ENCODE measurements at places on chromosomes 11 and 22.

DNA sequence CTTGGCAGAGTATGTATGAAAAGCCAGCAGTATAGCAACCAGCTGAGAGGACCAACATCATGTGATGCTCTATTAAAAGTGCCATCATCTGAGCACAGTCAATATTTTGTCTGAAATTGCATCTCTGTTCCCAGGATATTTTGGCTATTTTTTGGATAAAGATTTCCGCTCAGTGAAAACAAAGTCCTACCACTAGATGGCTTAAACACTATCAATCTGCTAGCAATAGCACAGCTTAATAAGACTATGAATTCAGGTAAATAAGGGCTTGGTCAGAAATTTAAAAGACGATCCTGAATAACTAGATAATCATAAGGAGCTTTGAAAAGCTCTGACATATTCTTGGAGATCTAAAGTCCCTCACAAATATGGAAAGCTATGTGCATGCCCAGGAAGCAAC is 74.4 kb downstream of the MS4A13 start:
- DNase-seq: no peak

DNA sequence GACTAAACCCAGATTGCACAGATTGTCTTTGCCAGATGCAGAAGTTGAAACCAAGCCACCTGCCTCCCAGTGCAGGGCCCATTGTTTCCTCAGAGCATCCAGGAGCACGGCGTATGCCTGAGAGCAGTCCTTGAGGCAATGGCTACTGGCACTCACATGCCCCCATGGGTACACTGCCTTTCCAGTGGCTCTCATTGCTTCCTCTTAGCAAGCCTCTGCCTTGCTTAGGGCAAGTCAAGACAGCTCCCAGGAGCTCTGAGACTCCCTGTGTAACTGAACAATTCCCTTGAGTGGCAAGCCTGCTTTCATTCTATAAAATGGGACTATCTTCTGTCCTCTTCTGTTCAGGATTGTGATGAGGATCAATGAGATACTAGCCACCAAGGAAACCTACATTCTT is 4.1 kb downstream of the SYTL2 start:
- DNase-seq: no peak

- DNase-seq: no peak
Observed at GRCh38 chr22:17107547-17107810, 13.7 kb downstream of the TMEM121B start.

DNA sequence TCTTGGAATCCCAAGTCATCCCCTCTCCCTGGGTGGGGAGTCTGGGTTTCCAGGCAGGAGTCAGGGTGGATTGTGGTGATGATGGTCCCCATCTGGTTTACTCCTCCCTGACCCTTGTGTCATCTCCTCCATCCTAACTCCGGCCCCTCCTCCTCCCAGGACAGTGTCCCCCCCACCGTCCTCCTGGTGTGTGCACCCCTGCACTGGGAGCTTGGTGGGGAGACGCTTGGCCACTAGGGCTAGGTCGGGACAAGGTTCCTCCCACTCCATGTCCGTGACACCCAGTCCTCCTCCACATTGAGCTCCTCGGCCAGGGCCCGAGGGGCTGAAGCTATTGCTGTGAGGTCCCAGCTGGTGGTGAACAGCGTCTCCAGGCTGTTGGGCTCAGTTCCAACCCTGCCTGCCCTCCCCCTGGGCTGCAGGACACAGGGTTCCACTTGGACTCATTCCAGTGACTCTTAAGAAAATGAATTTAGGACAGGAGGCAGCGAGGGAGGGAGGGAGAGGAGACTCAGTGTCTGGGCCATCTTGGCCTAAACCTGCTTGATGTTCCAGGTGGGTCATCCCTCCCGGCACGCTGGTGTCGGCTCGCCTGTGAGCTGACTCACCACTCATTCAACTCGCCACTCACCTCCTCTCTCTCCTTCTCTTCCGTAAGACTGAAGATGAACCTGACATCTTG is 433.2 kb downstream of the TBC1D22A start:
- DNase-seq: no peak

DNA sequence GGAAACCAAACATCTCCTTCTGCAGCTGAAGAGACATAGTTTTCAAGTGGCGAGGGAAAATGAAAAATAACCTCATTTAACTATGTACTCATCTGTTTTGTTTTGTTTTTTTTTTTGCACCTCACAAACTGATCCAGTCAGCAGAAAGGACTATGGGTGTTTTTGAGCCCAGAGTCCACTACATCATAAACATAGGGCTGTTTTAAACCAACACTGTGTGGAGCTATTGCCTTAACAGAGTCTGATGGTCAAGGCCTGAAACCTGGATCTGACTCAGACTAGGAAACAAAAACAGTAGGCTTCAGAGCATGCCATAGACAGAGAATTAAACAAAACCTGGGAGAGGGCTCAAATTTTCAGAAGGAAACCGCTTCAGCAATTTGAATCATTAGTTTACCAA is 99.3 kb upstream of the FSHB start:
- DNase-seq: peak; percentile 7

DNA sequence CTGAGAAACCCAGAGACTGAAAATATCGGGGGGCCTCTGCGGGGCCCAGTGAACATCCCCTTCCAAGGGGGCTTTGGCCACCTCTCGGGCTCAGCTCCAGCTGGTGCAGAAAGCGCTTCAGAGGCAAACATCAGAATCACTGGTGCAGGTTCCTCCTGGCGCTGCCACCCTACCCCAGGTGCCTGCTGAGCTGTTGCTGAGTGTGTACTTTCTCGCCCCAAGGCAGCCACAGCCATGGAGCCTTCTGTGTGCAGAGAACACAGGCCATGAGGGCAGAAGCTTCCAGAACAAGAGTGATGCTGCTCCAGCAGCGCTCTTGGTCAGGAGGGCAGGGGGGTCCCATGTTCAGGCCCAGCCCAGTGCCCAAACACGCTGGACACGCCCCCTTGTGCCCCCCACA is 6.3 kb downstream of the DRD4 start:
- no peak for DNase-seq

DNA sequence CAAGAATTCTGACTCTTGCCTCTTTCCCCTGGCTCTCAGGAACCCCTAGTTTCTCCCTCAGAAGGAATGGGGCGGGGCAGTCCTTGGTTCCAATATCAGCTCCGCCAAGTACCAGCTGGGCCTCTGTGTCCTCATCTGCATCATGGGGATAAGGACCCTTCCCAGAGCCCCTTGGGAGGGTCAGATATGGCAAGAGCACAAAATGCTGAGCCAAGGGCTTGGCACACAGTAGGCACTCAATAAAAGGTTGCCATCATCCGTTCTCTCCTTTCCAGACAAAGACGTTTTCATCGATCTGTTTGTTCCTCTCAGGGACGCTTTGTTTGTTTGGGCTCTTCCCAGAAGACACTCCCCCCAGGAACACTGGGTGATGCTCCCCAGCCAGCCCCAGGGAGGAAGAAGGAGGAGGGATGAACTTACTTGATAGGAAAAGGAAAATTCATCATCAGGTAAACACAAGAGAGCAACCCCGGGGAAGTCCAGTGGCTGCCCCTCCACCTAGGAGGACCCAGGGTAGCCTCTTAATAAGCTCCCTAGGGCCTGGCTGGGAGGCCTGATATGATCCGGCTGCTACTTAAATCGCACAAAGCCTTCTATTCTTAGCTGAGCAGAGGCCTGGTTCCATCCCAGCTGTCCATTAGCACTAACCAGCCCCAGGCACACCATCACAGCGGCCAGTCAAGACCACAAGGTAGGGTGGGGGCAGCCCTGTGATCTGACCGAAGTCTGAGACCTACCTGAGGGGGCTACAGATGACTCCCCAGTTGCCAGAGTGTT is 19.6 kb downstream of the GDPD5 start:
- DNase-seq: no peak

- DNase-seq: no peak
Observed at GRCh38 chr11:69240332-69241074, 53.5 kb upstream of the MYEOV start.

GRCh38 chr11:30914143-30914762 is 328.1 kb upstream of the MPPED2 start:
- peak; percentile 66 for DNase-seq

DNA sequence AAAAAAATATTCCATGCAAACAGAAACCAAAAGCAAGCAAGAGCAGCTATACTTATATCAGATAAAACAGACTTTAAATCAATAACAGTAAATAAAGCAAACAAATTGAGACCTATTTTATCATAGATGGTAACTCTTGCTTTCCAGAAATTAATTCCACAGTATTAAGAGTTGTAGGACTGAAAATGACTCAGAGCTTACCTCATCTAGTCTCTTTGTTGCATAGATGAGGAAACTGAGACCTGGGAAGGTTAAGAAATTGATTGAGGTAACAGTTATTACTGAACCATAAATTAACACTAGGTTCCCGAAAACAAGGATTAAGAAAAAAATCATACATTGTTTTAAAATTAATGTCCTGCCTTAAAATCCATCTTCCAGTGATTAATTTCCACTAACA is 123.8 kb downstream of the PLEKHA7 start:
- DNase-seq: no peak

GRCh38 chr11:69891421-69892236 is 72.4 kb upstream of the FGF3 start:
- no peak for DNase-seq

GRCh38 chr22:42959576-42960509 is 55.1 kb downstream of the PACSIN2 start:
- DNase-seq: peak; percentile 71

GRCh38 chr11:5092821-5093585 is 23.6 kb downstream of the OR52E1 start:
- no peak for DNase-seq

- peak; percentile 6 for DNase-seq
Observed at GRCh38 chr11:25163421-25163820, 666.6 kb downstream of the LUZP2 start.

GRCh38 chr11:56089697-56090096 is 3.4 kb upstream of the OR8I2 start:
- no peak for DNase-seq

GRCh38 chr22:16603448-16603768 is 10.8 kb upstream of the CCT8L2 start:
- DNase-seq: no peak

- DNase-seq: no peak
Observed at GRCh38 chr11:3158821-3159220, 6.3 kb downstream of the OSBPL5 start.

- DNase-seq: no peak
Observed at GRCh38 chr11:122336706-122337105, 220.7 kb upstream of the BLID start.

- DNase-seq: no peak
Observed at GRCh38 chr11:27363576-27364117, 632 bp upstream of the CCDC34 start.

DNA sequence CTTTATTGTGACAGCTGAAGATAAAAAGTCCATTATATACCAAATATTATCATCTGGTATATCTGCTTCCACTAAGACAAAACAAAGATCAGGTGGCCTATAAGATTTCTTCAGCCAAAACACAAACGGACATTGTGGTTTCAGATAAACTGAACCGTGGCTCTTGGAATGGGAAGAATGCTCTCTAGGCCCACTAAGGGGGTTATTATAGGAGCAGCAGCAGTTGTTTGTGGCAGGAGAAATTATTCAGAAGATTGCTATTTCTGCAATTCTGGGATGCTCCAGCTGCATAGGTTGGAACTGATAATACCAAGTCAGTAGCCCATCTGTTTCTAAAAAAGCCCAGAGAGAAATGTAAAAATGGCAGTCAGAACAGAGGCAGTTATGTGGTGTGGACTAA is 145.3 kb downstream of the NCAM1 start:
- DNase-seq: no peak

DNA sequence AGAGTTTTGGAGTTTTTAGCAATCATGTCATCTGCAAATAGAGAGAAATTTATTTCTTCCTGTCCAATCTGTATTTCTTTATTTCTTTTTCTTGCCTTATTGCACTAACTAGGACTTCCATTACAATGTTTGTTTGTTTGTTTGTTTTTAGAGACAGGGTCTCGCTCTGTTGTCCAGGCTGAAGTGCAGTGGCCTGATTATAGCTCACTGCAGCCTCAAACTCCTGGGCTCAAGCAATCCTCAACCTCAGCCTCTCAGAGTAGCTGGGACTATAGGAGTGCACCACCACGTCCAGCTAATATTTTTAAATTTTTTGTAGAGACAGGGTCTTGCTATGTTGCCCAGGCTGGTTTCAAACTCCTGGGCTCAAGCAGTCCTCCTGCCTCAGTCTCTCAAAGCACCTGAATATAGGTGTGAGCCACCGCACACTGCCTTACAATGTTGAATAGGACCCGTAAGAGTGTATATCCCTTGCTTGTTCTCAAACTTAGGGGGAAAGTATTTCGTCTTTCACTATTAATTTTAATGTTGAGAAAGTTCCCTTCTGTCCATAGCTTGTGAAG is 29.6 kb upstream of the MAPK1 start:
- DNase-seq: no peak

DNA sequence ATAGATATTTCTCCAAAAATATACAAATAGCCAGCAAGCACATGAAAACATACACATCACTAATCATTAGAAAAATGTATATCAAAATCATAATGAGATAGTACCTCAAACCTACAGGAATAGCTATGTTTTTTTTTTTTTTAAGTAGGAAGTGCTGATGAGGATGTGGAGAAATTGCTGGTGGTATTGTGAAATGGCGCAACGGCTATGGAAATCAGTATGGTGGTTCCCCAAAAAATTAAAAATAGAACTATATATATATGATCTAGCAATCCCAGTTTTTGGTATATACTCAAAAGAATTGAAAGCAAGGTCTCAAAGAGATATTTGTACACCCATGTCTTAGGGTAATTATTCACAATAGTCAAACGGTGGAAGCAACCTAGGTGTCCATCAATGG is 46.0 kb upstream of the HIPK3 start:
- no peak for DNase-seq

DNA sequence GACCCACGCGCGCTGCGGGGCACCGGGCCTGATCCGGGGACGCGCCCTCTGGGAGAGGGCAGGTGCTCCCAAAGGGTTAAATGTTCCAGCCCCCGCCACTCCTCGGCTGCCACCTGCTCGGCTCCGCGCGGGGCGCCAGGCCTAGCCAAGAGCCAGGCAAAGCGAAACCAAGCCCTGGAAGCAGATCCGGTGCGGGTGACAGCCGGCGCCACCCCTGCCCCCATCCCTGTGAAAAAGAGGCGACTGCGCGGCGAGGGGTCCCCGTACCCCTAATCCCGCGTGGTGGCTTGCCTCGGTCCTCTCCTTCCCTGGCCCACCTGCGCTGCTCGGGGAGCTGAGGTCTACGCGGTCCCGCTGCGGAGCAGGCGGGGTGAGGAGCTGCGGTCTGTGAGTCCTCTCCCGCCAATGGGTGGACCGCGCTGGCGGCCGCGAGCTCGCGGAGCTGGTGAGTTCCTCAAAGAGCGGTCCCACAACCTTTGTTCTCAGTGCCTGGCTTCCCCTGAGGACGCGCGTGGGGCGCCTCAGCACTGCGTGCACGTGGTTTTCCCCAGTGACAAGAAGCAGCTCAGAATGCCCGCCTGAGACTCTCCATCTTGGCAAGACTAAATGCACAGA is at the start of gene ME3:
ME3 (minus strand) TSS at position 610 of the 615 bp plus-strand sequence.
- DNase-seq: peak; percentile 52

GRCh38 chr11:119782006-119782738 is 53.2 kb upstream of the NECTIN1 start:
- DNase-seq: no peak

DNA sequence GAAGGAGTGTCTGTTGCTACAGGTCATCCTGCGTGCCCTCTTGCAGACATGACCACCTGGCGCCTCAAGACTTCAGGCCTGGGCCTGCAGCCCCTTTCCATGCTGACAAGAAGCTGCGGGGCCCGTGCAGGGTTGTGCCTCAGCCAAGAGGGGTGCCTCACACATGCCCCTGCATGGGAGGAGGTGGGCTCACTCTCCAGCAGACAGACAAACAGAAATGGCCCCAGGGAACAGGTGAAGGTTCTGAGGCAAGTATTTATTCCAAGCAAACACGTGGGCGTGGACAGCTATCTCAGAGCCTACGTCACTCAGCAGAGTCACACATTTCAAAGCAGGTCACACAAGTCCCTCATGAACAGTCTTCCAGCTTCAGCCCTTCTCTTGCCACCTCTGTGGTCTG is 5.9 kb upstream of the SYCE3 start:
- no peak for DNase-seq
